ENCODE measurements at places on chromosomes 6 and 20. TPM values are rescaled to one million over a fixed set of nuclear protein-coding genes. Genes with fewer than 3 reads are reported as not detected.

SMPDL3A gene
- total RNA-seq: 18.8 TPM

E2F1 gene
- total RNA-seq: 2.0 TPM

IL17A gene
- total RNA-seq: not detected

FAM184A gene
- total RNA-seq: 2.3 TPM

CST8 gene
- total RNA-seq: not detected

ANGPT4 gene
- 0.99 TPM for total RNA-seq
